ENCODE measurements at places on chromosomes 6 and 20.

- DNase-seq = no peak
Measured at GRCh38 chr6:150237626-150238025, 94.8 kb downstream of the PPP1R14C start.

- DNase-seq = no peak
Measured at GRCh38 chr6:89952105-89952671, 57.9 kb downstream of the GJA10 start.

GRCh38 chr6:16450821-16451220 is 212.4 kb downstream of the GMPR start:
- DNase-seq = peak; percentile 48

DNA sequence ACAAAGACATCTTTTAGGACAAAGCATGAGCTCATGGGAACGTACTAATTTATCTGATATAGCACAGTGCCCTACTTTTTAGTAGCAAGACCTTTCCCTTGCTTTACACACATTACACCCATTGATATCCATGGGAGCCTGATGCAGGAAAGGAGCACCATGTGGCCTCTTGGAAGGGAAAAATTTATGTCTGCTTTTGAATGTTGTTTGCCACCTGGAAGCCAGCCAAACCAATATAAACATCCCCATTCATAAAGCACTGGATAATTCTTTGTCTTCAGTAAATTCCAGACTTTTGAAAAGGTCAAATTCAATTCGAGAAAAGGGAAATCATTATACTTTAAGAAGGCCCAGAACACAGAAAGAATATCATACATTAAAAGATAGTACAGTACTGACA is 152.3 kb upstream of the BEND6 start:
- DNase-seq = peak; percentile 70

GRCh38 chr6:47490676-47491075 is 13.1 kb downstream of the CD2AP start:
- DNase-seq = no peak

DNA sequence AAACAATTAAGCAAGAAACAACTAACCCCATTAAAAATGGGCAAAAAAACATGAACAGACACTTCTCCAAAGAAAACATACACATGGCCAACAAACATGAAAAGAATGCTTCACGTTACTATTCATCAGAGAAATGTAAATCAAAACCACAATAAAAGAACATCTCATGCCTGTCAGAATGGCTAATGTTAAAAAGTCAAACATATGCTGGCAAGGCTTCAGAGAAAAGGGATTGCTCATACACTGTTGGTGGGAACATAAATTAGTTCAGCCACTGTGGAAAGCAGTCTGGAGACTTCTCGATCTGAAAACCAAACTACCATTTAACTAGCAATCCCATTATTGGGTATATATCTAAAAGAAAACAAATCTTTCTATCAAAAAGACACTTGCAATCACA is 217.5 kb downstream of the TINAG start:
- DNase-seq = peak; percentile 91

- no peak for DNase-seq
Measured at GRCh38 chr20:62648318-62648995, 6.2 kb downstream of the SLCO4A1 start.

DNA sequence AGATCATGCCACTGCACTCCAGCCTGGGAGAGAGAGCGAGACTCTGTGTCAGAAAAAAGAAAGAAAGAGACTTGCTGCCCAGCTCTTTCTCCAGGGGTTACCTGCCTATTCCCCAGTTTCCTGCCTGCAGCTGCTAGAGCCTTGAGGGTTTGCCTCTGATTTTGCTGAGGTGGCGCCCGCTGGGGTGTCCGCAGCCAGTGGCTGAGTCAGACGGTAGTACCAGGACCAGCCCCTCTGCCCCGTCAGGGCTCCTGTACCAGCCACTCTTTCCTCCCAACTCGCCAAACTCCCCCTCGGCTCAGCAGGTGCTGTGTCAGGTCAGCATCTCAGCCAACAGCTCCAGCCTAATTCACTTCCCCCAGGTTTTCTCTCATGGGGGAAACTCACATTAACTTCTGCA is 7.4 kb upstream of the LSM14B start:
- no peak for DNase-seq

DNA sequence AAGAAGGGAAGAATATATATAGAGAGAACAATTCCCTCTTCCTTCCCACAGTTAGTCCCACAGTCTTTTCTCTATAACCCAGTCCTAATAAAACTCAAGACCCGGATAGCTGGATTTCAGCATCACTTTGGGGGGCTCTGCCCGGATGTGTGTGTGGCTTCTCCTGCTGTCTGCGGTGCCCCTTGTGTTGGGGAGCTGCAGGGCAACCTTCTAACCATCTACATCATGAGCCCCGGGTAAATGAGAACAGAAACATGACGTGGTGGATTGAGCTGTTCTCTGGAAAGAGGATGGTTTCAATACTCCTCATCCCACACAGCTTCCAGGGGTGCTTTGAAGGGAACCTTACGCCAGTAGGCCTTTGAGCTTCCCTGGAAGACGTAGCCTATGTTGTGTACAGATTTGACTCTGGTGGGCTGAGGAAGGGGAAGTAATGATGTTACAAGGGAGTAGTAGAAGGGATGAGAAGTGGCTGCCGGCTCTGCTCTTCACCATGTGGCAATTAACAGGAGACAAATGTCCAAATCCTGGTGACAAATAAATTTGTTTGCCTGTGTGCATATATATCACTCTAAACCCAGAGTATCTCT is 13.5 kb upstream of the PRDM1 start:
- no peak for DNase-seq

GRCh38 chr6:20021795-20022194 is 184.6 kb downstream of the ID4 start:
- no peak for DNase-seq

GRCh38 chr20:50523552-50524167 is 13.5 kb downstream of the PTPN1 start:
- no peak for DNase-seq

DNA sequence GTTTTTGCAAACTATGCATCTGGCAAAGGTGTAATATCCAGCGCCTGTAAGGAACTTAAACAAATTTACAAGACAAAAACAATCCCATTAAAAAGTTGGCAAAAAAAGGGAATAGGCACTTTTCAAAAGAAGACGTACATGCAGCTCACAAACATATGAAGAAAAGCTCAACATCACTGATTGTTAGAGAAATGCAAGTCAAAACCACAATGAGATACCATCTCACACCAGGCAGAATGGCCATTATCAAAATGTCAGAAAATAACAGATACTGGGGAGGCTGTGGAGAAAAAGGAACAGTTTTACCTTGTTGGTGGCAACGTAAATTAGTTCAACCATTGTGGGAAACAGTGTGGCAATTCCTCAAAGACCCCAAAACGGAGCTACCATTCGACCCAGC is 54.2 kb downstream of the TSBP1 start:
- no peak for DNase-seq

- no peak for DNase-seq
Measured at GRCh38 chr6:42029881-42030280, 20.4 kb upstream of the TAF8 start.

DNA sequence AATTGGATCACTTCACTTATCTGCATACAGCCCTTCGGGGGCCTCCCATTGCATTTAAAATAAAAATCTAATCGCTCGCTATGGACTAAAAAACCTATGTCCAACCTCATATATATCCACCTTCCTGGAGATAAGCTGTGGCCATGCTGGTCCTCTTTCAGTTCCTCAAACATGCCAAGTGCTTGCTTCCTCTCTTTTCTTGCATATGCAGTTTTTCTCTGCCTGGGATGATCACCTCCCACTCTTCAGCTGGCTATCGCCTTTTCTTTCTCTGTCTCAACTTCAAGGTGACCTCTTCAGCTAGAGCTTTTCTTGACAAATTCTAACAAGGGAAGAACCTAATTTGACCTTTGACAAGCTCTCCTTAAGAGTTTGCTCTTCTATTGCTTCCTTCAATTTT is 5.6 kb upstream of the TFB1M start:
- DNase-seq = no peak

GRCh38 chr6:131001945-131002660 is 60.9 kb downstream of the EPB41L2 start:
- no peak for DNase-seq
